Neural progenitor cell (in vitro differentiated cells): ENCODE measurements at places on chromosomes 11 and 22.

DNA sequence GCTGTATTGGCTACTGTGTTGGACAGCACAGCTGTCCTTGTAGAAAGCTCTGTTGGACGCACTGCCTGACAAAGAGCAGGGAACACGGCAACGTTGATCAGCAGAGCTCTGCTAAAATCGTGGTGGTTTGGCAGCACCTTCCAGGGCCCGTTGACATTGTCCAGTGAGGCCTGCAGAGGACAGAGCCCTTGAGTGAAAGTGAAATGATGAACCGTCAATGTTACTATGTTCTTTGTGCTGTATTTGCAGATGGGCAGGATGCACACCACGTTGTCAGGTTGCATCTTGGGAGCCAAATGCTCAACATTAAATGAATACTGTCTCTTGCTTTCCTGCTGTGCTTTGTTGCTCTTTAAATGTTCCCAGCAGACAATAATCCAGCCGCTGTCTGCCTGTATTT, 69.7 kb downstream of the NELL1 start:
- no peak for DNase-seq

DNA sequence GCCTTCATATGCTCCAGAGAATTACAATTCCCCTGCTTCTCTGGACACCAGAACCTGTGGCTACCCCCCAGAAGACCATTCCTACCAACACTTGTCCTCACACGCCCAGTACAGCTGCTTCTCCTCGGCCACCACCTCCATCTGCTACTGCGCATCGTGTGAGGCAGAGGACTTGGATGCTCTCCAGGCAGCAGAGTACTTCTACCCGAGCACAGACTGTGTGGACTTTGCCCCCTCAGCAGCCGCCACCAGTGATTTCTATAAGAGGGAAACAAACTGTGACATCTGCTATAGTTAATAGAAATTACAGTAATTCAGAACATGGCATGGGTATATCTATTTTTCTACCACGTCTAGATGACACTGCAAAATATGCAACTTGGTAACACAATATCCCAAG, 9.8 kb downstream of the POU2AF3 start:
- no peak for DNase-seq

DNA sequence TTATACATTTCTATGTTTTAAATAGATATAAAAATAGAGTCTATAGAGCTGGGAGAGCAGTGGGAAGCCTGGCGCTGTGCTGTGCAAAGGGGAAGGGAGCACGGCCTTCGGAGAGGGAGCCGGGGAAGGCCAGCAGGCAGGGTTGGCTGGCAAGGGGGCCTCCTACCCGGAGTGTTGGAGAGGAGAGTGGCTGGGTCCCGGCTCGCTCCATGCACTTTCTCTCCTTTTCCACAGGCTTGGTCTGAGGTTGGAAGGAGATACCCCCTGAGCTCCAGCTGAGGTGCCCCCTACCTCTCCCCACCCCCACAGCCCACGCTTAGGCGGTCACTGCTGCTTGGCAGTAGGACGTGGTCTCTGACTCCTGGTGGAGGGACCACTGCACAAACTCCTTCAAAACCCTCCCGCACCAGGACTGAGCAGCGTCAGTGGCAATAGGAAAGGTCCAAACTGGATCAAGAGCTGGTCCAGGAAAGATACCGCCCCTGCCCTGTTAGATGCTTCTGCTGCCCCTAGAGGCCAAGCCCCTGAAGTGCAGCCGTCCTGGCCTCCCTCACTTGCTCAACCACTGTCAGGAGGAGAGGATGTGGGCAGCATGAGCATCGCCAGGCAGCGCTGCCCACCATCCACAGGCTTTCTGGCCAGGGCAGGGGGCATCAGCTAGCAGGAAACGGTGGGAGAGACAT, 52.9 kb downstream of the SYT13 start:
- DNase-seq: peak; percentile 78

- no peak for DNase-seq
Observed at GRCh38 chr11:2898366-2899079, 12.9 kb upstream of the CDKN1C start.

DNA sequence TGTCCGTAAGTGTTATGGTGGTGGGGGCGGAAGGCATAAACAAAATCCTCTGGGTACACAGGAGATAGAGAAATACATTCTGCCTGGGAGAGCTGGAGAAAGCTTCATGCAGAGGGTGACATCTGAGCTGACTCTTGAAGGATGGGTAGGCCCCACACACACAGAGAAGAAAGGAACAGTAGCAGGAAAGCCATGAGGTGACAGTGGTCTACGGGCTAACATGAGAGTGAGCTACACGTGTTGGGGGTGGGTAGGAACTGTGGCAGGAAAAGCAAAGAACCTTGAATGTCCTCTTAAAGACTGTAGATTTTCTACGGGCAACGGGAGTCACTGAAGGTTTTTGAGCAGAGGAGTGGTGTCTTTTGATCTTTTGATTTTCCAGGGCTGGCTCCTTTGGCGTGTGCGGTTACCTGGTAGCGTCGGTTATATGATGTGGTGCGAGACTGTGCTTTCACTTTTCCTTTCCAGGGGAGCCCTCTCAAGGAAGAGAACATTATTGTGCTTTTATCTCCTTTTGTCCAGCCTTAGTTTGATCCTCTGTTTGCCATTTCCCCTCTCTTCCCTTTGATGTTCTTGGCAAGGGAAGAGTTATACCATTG, 39.7 kb downstream of the ADAMTS8 start:
- no peak for DNase-seq

DNA sequence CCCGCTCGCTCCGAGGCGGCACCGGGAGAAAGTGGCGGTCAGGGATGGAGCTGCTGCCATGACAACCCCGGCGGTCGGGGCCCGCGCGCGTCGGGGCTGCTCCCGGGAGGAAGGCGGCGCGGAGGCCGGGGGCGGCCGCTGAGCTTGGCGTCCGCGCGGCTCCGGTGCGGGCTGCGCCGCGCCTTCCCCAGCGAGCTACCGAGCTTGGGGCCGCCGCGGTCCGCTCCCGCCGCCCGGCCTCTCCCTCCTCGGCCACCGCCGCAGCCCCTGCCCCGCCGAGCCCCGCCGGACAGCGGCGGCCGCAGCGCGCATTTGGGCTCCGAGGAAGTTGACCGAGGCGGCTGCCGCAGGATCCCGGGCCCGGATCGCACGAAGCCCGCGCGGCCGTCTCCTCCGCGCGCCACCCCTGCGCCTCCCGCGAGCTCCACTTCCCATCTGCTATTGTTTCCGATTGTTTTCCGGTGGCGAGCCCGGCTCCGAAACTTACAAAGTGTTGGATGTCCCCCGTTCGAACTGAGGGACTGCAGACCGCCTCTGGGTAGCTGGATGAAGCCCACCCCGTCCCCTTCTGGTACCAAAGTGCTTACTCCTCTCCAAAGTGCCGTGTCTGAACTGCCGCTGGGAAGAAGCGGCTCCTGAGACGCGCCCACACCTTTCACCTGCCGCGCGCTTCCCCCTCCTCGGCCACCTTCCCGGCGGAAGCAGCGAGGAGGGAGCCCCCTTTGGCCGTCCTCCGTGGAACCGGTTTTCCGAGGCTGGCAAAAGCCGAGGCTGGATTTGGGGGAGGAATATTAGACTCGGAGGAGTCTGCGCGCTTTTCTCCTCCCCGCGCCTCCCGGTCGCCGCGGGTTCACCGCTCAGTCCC, 540.3 kb downstream of the NTM start:
- DNase-seq: peak; percentile 73

GRCh38 chr11:70303070-70303469, 32.6 kb downstream of the PPFIA1 start:
- DNase-seq: no peak

DNA sequence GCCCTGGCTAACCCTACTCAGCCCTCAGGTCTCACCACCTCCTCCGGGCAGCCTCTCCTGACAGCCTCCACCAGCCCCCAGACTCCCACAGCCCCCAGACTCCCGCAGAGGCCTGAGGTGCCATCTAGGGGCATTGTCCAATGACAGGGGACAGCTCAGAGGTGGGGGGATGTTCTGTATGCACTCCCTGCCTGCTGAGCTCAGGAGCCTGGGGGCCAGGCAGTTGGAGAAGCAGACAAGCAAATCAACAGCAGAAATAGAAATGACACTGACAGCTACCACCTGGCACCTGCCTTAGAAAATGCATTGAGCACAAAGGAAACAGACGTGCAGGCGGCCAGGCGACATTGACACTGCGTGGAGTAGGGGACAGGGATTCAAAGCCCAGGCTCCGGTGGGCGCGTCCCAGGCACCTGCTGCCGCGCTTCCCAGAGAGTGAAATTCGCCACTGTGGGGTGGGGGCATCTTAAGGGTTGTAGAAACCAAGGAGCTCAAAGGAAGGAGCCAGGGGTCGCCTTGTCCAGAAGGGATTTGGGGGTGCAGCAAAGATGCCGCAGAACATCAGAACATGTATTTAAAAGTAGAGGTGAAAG, 22.5 kb upstream of the WNT7B start:
- no peak for DNase-seq

DNA sequence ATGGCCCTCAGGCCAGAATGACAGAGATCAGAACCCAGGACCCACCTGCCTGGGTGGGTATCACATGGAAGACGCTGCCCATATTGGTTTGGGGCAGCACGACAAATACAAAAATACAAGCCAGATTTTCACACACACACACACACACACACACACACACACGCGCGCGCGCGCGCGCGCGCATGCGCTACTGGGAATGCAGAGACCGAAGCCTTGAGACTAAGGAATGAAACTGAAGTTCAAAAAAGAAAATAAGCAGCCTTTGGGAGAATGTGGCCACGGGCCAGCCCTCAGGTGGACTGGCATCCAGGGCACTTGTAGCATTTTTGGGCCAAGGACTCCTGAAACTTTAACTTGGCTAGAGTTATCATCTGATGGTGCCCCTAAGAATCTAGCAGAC, 21.3 kb upstream of the NUP50 start:
- peak; percentile 20 for DNase-seq

DNA sequence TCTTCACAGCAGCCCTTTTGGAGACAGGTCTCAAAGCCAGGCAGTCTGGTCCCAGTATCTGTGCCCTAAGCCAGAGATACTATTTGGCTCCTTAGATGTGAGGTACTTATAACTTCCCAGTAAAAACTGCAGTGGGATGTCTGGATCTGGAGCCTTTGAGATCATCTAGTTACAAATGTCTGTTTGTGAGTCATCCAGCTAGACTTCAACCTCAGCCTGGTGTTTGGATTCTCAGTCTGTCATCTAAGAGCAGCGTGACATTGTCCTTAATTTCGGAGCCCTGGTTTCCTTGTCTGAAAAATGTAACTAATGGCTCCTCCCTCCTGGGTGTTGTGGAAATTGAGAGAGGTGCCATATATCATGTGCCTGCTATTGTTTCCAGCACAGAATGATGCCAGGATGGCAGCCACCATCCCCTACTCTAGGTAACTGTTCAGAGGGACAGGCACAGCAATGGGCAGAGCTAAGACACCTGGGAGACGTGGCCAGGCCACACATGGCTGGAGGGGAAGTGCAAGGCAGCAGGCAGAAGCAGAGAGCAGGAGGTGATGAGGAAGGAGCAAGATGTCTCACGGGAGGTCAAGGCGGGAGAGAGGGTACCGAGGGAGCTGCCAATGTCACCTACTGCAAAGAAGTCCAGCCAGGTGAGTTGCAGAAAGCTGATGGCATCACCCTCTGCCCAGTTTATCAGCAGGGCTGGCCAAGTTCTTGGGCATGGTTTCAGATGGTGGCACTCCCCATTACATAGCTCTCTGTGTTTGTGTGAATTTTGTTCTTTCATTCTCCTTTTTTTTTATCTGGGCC, 20.6 kb upstream of the ST3GAL4 start:
- DNase-seq: no peak

DNA sequence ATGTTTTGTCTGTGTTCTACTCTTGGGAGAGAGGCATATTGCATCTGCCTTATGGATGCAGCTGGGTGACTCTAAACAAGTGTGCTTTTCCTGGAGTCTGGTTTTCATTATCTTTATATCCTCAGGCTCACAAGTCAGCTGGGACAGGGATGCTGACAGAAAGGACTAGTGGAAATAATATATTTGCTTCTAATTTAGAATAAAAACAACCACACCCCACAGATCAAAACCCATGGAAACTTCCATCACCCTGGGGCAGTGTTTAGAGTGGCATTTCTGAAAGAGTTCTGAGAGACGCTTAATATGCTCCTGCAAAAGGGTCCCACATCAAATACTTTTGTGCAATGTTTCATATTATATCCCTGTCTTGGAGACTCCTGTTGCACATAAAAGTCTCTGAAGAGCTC, 20.8 kb downstream of the KCNE3 start:
- no peak for DNase-seq

DNA sequence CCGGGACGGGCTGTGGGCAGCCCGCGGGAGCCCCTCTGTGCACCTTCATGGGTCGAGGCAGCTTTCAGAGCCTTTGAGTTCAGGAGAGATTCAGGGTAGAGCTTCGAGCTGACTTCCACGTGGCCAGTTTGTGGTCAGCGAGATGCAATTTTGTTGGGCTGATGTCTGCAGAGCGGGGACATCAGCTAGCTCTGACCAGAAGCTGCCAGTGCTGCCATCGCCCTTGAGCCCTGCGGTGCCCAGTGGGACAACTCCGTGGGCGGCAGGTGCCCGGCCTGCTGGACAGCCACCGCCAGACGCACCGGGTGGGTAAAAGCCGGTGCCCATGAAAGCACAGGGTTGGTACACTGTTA, 719 bp downstream of the TALDO1 start:
- peak; percentile 28 for DNase-seq

- no peak for DNase-seq
Observed at GRCh38 chr11:112931703-112932102, 29.5 kb upstream of the NCAM1 start.

DNA sequence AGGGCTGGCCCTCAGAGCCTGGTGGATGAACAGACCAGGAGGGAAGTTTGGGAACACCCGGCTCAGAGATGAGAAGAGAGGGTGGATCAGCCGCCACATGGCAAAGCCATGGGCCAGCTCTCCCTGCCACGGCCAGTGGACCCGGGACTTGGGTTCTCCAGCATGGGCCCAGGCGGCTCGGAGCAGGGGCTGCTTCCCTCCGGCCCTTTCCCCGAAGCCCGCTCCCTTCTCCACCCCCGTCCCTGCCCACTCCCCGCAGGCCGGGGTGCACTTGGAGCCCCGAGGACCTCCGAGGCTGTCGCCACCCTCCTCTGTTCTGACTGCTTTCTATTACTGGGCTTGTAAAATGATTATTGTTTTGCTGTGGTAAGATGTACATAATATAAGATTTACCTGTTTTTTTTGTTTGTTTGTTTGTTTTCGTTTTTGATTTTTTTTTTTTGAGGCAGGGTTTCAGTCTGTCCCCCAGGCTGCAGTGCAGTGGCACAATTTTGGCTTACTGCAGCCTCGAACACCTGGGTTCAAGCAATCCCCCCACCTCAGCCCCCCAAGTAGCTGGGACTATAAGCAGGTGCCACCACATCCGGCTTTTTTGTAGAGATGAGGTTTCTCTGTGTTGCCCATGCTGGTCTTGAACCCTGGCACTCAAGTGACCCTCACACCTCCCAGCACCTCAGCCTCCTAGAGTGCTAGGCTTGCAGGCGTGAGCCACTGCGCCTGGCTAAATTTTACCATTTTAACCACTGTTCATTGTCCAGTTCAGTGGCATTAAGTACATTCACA, 11.3 kb upstream of the TH start:
- no peak for DNase-seq
